Kidney epithelial cell (primary cell): ENCODE measurements at places on chromosomes 12 and 14.

DNA sequence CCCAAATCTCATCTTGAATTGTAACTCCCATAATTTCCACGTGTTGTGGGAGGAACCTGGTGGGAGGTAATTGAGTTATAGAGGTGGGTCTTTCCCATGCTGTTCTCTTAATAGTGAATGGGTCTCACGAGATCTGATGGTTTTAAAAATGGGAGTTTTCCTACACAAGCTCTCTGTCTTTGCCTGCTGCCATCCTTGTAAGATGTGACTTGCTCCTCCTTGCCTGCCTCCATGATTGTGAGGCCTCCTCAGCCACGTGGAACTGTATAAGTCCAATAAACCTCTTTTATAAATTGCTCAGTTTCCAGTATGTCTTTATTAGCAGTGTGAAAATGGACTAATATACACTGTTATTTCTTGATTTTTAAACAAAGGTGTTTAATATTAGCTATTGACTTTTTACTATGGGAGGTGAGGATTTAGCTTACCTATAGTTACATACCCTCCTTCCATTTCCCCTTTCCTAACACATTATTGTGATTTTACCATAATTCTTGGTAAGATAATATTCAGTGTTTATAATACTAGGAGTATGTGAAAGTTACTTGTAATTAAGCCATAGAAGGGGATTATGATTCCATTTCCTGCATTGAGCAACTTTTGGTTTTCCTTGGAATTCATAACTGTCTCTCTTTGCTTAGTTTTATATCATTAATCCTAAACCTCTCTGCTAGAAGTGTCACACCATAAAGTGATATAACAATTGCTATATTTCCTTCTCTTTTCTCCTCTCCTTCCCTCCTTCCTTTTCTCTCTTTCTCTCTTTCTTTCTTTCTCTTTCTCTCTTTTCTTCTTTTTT lies 151.0 kb upstream of the KRAS start:
- DNase-seq: no peak

- no peak for DNase-seq
These were observed 377.1 kb upstream of the SFSWAP start for GRCh38 chr12:131333621-131334440.

DNA sequence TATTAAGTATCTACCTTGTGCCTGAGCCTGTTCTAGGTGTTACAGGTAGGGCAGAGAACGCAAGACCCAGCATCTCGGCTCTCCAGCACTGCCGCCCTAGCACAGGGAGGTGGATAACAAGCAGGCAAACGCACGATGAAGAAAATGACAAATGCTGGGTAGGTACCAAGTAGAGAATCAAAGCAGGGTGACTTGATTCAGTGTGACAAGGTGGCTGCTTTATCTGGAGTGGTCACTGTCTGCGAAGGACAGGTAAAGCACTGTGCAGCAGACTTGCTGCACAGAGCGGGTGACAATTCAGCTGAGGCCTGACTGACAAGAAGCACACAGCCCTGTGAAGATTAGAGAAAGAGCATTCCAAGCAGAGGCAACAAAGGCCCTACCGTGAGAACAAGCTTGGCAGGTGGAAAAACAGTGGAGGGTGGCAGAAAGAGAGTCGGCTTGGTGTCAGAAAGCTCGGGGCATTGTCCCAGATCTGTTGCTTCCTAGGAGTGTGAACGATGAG lies 12.9 kb downstream of the PRKCH start:
- no peak for DNase-seq

- no peak for DNase-seq
These were observed 48.9 kb downstream of the BDKRB1 start for GRCh38 chr14:96304956-96305355.

GRCh38 chr14:57687416-57687815 lies 178.5 kb downstream of the SLC35F4 start:
- DNase-seq: no peak

DNA sequence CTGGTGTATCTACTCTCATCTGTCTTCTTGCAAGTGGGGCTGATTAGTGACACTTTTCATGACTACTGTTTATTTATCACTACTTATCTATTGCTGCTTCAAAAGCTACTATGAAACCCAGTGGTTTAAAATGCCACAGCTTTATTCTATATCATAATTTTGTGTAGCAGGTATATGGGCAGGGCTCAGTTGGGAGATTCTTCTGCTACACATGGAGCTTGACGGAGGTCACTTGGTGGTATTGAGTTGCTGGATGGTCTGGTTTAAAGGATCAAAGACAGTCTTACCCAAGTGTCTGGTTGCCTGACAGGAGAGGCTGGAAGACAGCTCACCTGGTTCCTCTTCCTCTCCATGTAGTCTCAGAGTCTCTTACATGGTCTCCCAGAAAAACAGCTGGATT lies 222.7 kb downstream of the TMEM132D start:
- DNase-seq: no peak

DNA sequence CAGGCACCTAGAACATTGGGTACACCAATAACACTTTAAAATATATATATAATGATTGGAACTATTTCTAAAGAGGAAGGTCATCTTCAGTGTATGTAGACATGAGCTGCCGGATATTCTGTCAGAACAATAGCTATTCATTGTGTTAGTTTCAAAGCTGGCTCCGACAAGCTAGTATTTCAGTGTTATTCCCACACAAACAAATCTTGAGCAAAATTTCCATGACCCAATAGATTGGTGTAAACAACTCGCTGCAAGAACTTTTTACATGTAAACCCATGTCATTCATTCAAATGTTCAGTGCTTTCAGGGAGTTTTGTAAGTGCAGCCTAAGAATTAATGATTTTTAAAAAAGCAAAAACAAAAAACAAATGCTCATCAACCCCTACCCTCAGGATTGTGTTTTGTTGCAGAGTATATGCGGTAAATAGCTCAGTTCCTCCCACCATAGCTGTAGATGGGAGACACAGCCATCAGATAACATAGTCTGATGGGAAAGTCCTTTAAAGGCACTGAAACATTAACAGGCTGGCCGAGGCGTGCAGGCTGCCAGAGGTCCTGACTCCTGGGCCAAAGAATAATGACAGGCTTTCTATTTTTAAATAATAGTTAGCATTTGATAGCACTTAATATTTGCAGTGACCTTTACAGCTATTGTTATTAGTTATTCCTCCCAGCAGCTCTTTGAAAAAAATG lies 150.3 kb upstream of the ARHGAP5 start:
- DNase-seq: peak; percentile 9

DNA sequence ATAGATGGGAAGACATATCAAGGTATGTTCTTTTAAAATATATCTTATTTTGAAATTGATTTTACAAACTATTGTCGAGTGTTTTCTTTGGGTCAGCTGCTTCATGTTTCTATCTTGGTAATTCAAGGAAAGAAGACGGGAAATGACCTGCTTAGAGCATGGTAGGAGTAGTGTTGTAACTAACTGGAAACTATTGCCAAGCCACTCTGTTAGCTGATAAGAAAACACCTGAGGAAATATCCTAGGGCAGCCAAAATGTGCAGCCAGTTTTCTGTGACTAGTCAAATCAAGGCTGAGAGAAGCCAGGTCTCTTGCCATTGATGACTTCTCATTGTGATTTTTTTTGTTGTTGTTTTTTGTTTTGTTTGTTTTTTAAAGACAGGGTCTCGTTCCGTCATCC lies 30.2 kb downstream of the METAP2 start:
- DNase-seq: no peak

DNA sequence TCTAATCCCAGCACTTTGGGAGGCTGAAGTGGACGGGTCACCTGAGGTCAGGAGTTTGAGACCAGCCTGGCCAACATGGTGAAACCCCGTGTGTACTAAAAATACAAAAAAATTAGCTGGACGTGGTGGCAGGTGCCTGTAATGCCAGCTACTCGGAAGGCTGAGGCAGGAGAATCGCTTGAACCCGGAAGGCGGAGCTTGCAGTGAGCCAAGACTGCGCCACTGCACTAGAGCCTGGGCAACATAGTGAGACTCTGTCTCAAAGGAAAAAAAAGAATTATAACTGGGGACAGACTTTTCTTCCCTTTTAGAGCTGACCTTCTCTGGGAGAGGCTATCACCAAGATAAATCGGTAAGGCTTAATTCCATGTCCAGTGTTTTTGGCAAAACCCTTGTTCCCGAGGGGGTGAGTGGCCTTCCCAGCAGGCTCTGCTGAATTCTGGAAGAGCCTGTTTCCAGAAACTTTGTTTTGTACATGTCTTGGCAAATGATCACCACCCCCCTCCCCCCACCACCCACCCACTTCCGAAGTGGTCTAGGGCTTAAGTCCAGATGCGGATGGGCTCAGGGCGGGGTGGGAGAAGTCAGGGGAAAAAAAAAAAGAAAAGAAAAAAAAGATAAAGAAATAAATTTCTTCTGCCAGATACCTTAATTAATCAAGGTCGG lies 32.3 kb upstream of the DEGS2 start:
- DNase-seq: no peak

GRCh38 chr12:132140918-132141841 lies 2.9 kb downstream of the DDX51 start:
- no peak for DNase-seq

- DNase-seq: no peak
These were observed 505 bp upstream of the DENND5B start for GRCh38 chr12:31591380-31591901.

GRCh38 chr12:107684990-107685359 lies 624 bp upstream of the PWP1 start:
- DNase-seq: no peak

GRCh38 chr14:65604936-65605335 lies 192.4 kb downstream of the FUT8 start:
- DNase-seq: no peak

GRCh38 chr14:94042433-94043091 lies 16.4 kb downstream of the OTUB2 start:
- DNase-seq: no peak

- peak; percentile 63 for DNase-seq
These were observed 32.1 kb downstream of the BAZ1A start for GRCh38 chr14:34843011-34843554.

DNA sequence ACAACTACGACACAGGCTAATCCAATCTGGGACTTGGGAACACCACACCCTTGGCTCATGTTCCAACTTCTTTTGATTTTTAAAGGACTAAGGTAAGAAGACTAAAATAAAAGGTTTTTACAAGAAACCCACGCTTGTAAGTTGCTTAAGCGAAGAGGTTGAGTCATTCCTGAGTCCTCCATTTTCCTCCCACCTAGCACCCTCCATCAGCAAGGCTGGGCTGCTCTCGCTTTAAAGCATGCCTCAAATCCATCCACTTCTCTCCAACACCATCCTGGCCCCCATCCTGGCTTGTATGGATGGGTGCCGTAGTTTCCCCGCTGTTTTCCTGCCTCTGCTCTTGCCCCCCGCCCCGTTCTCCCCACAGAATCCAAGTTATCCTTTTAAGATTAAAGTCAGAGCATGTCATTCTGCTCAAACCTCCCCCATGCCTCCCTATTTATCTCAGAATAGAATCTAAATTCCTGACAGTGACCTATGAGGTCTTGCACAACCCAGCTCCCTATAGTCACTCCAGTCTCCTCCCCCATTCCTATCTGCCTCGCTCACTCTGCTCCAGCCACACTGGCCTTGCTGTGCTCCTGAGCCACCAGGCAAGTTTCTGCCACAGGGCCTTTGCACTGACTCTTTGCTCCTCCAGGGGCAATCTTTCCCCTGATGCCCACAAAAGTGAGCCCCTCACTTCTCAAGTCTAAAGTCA lies 34.5 kb downstream of the SCARB1 start:
- DNase-seq: peak; percentile 75

DNA sequence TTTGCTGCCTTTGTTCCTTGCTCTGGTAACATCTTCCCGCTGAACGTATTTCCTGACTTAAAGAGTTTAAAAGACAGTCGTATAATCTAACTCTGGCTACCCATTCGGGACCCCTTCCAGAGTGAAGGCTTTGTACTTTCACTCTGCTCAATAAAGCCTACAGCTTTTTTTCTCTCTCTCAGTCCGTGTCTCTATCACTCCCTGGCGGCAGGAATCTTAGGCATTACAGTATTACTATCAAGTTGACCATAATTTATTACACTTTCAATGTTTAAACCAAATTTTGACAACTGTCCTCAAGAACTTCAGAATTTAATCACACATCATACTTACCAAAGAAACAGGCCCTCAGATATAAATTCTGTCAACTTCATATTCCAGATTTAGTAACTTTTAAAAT lies 967.9 kb downstream of the FSCB start:
- DNase-seq: peak; percentile 5

GRCh38 chr12:28925719-28926376 lies 223.2 kb upstream of the FAR2 start:
- DNase-seq: no peak

GRCh38 chr12:113057565-113058485 lies 1.3 kb downstream of the DTX1 start:
- no peak for DNase-seq

- DNase-seq: no peak
These were observed 26.3 kb downstream of the LRTM2 start for GRCh38 chr12:1846421-1847405.

GRCh38 chr14:32449648-32450047 lies 120.5 kb downstream of the AKAP6 start:
- DNase-seq: no peak

DNA sequence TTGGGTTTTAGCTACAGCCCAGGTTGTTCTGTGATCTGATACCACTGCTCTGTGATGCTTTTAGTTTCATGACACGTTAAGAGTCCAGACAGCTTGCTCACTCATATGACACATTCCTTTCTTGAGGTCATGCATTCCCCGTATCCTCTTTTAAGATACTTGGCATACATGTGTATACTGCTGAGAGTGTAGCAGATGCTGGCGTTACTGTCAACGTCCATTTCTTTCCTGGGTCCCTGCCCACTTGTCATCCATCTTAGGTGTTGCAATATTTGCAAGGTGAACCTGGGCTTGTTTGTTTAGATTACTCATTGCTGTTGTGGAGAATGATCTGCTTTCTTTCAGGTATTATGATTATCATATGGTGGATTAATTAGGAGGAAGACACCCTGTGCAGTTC lies 9.1 kb upstream of the EMP1 start:
- DNase-seq: peak; percentile 89

DNA sequence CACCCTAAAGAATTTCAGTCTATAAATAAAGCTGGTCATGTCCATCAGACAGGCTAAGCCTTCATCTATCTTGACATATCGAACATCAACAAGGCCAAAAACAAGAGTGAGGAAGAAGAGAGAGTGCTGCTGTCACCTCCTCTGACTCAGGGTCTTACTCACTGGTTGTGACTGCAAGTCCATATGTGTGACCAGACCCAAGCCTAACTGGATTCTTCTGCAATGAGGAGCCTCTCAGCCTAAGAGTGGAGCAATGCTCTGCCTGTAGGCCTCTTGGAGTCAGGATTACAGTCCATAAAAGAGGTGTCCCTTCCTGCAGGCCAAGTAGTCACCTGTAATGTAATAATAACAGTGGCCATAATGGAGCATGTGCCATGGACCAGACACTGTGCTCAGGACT lies 121.2 kb upstream of the SLC35F4 start:
- no peak for DNase-seq

DNA sequence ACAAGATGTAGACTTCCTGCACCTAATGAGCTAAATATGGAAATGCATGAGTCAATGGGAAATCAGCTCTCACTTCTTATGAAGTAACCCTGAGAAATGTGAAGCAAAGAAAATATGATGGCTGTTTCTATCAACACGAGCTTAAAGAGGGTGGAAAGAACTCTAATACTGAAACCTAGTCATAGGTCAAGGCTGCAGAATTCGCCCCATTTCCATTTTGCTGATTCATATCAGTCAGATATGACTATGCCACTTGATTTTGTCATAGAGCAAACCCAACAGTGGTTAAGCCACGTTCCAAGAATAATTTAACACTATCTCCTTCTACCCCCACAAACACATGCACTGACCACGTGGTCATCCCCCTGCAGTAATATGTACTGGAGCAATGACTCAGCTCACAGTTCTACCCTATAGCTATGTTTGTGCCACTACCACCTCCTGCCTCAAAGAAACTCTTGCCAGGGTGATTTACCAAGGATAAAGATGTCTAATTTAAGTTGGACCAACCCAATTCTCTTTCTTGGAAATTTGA lies 157.5 kb downstream of the TMTC3 start:
- DNase-seq: peak; percentile 80
